ENCODE measurements at places on chromosomes 5 and 9.
A peak's percentile ranks its signal among the peaks of the same experiment; 100 is the strongest.

- no peak for DNase-seq
Measured at GRCh38 chr5:78534148-78534904, 114.2 kb downstream of the LHFPL2 start.

GRCh38 chr9:108933231-108933717 lies 650 bp downstream of the ELP1 start:
- no peak for DNase-seq

DNA sequence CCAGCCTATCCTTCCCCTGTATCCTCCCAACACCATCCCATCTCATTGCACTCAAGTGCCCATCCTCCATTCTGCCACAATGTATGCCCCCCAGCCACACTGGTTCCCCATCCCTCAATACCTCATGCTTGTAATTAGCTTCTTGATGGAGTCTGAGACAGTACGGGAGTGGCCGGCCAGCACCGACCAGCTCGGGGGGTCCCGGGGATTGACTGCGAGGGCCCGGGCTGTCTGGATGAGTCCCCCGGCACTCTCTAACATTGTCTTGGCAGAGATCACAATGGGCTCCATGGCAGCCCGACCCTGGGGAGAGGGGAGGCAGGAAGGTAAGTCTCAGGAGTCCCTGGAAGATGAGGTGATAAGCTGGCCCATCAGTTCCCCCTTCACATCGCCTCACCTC lies 17.2 kb upstream of the TPM2 start:
- no peak for DNase-seq

DNA sequence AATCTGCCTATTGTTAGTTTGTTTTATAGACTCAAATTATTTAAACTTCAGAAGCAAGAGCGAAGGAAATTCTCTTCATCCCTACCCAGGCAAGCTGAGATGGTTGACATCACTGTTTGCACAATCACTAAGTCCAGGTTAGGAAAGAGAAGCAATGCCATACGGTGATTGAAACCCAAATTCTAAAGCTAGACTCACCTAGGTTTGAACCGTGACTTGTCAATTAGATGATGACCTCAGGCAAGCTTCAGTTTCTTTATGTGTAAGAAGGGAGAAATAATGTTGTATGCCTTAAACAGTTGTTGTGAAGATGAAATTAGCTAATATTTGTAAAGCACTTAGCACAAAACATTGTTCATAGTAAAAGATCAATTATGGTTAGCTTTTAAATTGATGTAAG lies 96.5 kb upstream of the ANKRD55 start:
- no peak for DNase-seq

DNA sequence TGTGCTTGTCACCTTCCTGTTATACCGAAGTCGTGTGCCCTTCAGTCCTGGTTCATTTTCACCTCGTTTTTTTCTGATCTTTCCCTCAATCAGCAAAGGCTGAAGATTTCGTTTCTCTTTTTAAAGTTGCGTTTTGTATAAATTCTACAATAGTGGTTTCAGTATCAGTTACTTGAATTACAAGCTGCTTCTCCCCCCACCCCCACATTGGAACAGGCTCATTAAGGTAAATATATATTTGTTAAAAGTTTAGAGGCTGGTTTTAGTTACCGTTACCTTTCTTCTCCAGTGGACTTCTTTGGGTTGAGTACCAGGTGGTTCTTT lies 881 bp downstream of the SUB1 start:
- DNase-seq, result no peak

GRCh38 chr5:66197764-66198405 lies 53.8 kb downstream of the SREK1 start:
- no peak for DNase-seq

GRCh38 chr9:32011049-32011448 lies 373.4 kb upstream of the ACO1 start:
- DNase-seq, result no peak

- no peak for DNase-seq
Measured at GRCh38 chr5:91438871-91439270, 55.8 kb upstream of the ARRDC3 start.

- no peak for DNase-seq
Measured at GRCh38 chr5:27462936-27463335, 424.6 kb upstream of the CDH9 start.

- no peak for DNase-seq
Measured at GRCh38 chr5:16350816-16351215, 114.8 kb downstream of the ZNF622 start.

DNA sequence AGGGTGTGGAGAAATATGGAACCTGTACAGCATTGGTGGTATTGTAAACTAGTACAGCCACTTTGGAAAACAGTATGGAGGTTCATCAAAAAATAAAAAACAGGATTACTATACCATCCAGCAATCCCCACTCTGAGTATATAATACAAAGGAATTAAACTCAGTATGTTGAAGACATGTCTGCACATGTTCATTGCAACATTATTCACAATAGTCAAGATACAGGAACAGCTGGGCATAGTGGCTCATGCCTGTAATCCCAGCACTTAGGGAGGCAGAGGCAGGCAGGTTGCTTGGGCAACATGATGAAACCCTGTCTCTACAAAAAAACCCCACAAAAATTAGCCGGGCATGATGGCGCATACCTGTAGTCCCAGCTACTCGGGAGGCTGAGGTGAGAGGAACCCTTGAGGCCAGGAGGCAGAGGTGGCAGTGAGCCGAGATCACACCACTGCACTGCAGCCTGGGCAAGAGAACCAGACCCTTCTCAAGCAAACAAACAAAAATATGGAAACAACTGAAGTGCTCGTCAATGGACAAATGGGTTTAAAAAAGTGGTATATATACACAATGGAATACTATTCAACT lies 63.6 kb downstream of the TMEM174 start:
- no peak for DNase-seq

DNA sequence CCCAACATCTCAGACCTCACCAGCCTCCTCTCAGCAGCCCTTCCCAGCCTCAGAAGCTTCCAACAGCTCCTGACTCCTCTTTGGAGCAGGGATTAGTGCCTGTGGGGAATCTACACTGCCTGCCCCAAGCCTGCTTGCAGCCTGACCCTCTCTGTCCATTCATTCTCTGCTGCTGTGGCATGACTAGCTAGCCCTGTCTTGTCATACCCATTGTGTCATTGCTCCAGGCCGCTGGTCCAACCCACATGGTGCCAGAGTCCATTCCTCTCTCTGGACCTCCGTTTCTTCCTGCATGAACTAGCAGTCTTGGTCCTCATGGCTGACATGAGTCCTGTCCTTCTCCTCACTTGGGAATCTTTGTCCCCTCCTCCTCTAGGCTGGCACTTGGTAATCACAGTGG lies 12.8 kb upstream of the RXRA start:
- DNase-seq, result no peak

- no peak for DNase-seq
Measured at GRCh38 chr5:132227485-132228240, at the start of gene P4HA2. Gene P4HA2 (minus strand): TSS chr5:132227853. CDS start chr5:132218626, 9,227 bp downstream.

DNA sequence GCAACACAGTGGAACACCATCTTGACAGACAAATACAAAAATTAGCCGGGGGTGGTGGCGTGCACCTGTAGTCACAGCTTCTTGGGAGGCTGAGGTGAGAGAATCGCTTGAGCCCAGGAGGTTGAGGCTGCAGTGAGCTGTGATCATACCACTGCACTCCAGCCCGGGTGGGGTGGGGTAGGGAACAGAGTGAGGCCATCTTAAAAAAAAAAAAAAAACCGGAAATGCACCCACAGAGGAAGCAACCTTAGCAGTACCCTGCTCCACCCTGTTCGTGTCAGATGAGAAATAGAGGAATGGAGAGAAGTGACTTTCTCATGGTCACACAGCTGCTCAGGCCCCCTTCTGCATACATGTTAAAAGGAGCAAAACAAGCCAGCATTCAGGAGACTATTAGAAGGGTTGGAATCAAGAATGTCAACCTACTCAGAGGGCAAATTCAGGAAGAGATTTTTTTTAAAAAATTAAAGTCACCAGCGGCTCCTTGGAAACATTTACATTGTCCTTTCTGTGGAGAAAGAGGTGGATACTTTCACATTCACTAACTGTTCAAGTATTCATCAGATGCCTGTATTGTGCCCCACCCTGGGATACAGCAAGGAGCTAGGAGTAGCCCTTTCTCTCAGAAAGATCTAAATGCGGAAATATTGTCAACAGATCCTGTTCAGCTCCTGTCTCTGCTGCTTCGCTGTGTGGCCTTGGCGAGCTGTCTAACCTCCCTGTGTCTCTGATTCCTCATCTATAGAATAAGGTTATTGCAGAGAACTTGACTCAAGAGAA lies 41.0 kb downstream of the CYFIP2 start:
- peak; percentile 46 for DNase-seq

GRCh38 chr5:33091571-33092363 lies 349.0 kb upstream of the TARS1 start:
- DNase-seq, result no peak

DNA sequence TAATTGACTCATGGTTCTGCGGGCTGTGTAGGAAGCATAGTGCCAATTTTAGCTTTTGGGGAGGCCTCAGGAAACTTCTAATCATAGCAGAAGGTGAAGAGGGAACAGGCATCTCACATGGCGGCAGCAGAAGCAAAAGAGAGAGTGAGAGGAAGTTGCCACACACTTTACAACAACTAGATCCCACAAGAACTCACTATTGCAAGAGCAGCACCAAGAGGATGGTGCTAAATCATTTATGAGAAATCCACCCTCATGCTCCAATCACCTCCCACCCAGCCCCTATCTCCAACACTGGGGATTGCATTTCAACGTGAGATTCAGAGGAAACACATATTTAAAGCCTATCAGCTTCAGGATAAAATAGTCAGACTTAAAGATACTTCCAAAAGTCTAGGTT lies 36.1 kb upstream of the LPAR1 start:
- no peak for DNase-seq

- DNase-seq, result no peak
Measured at GRCh38 chr9:133327834-133328484, 8.0 kb downstream of the SURF6 start.

DNA sequence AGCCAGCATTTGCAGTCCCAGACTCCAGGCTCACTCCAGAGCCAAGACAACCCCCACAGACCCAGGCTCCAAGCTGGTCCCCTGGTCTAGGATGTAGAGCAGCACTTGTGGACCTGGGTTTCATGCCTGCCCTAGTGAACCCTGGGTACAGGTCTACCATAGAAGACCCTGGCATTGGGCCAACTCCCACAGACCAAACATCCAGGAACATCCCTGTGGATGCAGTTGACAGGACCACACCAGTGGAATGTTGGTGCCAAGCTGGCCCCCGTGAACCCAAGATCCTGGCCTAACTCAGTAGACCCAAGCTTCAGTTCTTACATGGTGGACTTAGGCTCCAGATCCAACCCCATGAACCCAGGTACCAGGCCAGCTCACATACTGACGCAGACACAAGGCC lies 250.6 kb downstream of the KDM4C start:
- no peak for DNase-seq

DNA sequence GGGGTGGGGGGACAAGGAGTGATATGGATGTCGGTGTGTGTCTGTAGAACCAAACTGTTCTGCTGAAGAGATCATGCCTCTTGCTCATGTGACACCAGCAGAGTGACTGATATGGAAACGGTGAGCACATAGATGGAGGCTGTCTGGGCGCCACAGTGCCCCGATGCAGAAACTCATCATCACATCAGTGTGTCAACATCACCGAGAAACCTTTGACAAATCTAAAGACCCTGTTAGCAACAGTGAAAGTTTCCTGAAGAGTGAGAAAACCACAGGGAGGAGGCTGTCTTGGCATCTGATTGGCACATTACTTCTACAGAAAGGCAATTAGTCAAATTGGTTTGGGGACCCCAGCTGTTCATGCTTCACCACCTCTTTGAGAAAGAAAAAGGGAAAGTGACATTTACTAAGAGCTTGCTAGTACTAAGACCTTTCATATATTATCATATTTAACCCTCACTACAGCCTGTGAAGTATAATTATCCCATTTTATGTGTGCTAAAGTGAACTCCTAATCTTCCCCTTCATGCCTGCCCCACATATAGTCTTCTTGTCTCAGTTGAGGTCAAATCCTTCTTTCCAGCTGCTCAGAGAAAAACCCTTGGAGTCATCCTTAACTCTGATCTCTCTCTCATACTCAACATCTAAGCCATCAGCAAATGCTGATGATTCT lies 25.6 kb downstream of the CSF2 start:
- DNase-seq, result no peak

DNA sequence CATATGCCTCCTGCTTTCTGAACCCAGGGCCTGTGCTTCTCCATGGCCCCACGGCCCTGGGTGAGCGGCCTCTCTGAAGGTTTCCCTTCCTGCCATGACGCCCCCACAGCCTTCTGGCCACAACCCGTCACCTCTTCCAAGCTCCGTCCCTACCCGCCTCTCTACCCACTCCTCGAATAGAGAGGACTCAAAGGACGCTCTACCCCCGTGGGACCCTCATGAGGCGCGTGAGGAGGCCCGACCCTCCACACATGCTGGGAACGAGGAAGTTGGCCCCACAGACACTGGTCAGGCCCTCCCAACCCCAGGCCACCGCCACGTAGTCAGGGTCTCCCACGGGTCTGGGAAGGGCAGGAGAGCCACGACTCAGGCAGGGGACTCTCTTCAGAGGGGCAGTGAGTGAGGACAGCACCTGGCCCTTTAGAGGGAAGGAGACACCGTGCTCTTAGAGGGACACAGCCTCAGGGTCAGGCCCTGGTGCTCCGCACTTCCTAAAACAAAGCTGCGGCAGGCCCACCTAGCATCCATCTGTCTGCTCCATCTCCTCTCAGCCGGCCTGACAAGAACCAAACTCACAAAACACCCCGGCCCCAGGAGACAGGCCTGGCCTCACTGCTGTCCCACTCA lies 5.3 kb downstream of the BRD3 start:
- no peak for DNase-seq

GRCh38 chr5:171525085-171525484 lies 105.6 kb downstream of the FGF18 start:
- no peak for DNase-seq

- DNase-seq, result no peak
Measured at GRCh38 chr5:82620957-82621600, 342.9 kb upstream of the RPS23 start.

DNA sequence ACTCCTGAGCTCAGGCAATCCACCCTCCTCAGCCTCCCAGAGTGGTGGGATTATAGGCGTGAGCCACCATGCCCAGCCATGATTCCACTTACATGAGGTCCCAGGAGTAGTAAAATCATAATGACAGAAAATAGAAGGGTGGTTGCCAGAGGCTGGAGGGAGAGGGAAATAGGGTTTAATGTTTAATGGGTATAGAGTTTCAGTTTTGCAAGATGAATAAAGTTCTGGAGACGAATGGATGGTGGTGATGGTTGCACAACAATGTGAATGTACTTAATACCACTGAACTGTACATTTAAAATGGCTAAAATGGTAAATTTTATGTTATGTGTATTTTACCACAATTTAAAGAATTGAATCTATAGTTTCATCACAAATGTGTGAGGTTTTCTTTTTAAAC lies 146.5 kb upstream of the ABCA1 start:
- DNase-seq, result no peak

DNA sequence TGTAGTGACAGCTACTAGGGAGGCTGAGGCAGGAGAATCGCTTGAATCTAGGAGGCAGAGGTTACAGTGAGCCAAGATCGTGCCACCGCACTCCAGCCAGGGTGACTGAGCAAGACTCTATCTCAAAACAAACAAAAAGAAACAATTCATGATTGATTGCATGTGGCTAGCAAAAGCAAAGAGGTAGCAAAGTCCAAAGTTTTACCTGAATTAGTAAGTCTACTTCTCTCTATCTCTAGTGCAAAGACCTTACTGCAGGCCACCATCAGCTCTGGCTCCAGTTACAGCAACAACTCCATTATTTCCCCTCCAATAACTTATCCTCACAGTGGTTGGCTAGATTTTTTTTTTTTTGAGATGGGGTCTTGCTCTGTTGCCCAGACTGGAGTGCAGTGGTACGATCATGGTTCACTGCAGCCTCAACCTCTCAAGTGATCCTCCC lies 6.2 kb upstream of the SAR1B start:
- no peak for DNase-seq

Measured in central memory CD4-positive, alpha-beta T cell (primary cell).